ENCODE measurements at places on chromosomes 2 and 18. TPM values are rescaled to one million over a fixed set of nuclear protein-coding genes. Genes with fewer than 3 reads are reported as not detected.

- no peak for DNase-seq
Observed at GRCh38 chr2:240818293-240819125, 1.5 kb downstream of the KIF1A start.

XDH gene
- not detected for total RNA-seq

GRCh38 chr2:199818026-199818425, 33.0 kb downstream of the FTCDNL1 start:
- DNase-seq: no peak

DNA sequence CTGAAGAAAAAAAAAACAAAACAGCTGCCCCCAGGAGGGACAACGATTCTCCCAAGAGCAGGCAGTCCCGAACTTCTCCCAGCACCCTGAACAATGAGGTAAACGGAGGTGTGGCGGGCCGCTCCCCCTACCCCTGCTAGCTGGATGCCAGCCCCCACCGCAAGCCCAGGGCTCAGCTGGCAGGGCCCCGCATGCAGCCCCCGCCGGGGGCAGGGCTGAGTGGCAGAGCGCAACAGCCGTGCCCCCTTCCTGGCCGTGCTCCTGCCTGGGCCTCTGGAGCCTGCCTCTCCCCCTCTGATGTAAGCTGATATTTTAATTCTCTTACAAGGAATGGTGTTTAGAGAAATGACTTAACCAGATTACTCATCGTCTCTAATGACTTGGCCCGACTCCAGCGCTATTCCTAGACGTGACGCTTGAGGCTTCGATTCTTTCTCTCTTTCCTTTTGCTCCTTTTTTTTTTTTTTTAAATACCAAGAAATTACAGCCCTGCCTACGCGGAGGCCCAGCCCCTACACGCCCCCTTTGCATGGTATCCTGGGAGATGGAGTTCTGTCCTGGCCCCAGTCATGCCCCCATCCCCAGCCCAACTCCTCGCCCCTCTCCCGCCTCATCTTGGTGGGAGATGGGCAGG, 4.6 kb upstream of the ARID5A start:
- peak; percentile 87 for DNase-seq

- no peak for DNase-seq
Observed at GRCh38 chr2:85731606-85732005, 22.2 kb upstream of the ATOH8 start.

DNA sequence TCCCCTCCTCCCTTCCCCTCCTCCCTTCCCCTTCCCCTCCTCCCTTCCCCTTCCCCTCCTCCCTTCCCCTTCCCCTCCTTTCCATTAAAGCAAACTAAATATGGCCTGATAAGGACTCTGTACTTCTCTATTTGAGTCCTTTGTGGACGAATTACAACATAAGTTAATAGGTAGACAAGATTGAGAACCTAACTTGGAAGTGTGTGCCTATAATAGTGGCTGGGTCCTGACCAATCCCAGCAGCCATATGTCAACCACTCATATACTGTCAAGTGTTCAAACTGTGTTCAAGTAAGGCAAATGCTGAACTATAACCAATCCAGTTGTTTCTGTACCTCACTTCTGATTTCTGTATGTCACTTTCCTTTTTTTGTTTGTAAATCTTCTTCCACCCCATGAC, 97.1 kb upstream of the RBMS1 start:
- DNase-seq: no peak

DNA sequence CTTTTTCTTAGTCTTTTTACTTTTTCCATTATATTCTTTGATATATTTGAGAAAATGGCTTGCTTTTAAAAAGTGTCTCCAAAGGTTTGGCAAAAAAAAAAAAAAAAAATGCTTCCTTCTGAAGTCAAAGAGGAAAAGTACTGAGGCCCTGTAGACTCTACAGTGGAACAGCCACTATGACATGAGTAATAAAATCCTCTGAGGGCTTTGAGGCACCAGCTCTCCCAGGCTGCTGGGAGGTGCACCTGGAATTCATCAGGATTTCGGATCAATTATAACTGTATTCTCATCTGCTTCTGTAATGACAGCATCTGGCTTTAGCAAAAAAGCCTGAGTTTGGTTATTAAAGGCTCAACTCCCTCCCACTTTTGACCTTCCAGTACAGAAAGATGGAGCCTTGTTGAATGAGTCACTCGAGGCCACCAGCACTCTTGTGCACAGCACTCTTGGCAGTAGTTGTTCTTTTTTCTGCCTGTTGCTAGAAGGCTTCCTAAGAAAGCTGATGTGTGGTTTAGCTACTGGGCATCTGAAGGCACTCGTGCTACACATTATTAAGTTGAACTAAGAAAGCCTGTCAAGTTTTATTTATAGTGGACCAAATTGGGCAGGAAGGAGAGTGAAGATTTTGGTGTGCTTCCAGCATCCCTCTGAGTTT, 131.3 kb downstream of the PRPF40A start:
- DNase-seq: no peak

ZNF385B gene
- not detected for total RNA-seq

Data from T-cell (primary cell).